Stimulated activated CD4-positive, alpha-beta T cell treated with anti-CD3 and anti-CD28 coated beads, Interleukin-1b, Interleukin-23, amount 100 ng/mL, for 1 hour (primary cell): ENCODE measurements at places on chromosomes 11 and 22.
A peak's percentile ranks its signal among the peaks of the same experiment; 100 is the strongest.

- DNase-seq, result no peak
Measured at GRCh38 chr11:111460856-111461255, 51.3 kb downstream of the BTG4 start.

- DNase-seq, result no peak
Measured at GRCh38 chr22:30866811-30867271, 101.7 kb downstream of the MORC2 start.

DNA sequence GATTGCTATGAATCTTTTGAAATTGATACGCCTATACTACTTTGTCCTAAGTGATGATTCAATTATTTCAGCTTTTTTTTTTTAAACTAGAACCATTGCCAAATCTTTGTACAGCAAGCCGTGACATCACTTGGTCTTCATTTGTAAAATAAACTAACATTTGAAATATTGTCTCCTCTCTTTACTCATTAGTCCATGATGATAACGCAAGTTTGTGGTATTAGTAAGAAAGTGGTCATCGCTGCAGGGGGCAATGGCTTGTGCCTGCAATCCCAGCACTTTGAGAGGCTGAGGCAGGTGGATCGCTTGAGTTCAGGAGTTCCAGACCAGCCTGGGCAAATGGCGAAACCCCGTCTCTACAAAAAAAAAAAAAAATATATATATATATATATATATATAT is 12.9 kb upstream of the ARHGAP42 start:
- DNase-seq, result no peak

DNA sequence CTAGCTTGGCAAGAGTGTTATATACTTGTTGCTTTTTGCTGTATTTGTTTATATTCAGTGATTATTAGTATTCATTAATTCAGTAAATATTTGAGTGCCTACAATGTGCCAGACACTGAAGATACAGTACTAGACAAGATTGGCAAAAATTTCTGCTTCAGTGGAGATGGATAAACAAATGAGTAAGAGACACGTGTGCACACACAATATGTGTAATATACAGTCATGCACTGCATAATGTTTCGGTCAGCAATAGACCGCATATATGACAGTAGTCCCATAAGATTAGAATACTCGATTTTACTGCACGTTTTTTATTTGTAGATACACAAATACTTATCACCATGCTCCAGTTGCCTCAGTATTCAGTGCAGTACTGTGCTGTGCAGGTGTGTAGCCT is 104.9 kb upstream of the GAL start:
- no peak for DNase-seq

DNA sequence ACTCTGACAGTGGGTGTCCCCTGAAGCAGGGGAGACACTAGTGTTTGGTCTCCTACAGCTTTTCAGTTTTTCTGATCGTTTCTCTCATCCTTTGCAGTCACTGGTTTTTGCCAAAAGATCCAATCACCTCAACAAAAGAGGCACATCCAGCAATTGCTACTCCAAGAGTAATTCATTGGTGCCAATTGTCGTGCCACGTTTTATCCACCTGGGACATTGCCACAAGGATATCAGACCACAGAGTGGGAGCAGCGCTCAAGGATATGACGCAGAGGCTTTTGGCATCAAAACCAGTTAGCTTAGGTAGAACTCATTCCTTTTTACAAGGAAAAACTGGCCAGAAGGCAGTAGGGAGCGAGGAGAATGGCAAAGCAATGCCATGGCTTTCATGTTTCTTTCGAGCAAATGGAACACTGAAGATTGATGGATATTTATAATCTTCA is 40.9 kb upstream of the BLID start:
- DNase-seq, result no peak

GRCh38 chr22:31496735-31497146 is 405 bp downstream of the SFI1 start:
- peak; percentile 13 for DNase-seq
